ENCODE measurements at places on chromosomes 4 and X.
A peak's percentile ranks its signal among the peaks of the same experiment; 100 is the strongest.

DNA sequence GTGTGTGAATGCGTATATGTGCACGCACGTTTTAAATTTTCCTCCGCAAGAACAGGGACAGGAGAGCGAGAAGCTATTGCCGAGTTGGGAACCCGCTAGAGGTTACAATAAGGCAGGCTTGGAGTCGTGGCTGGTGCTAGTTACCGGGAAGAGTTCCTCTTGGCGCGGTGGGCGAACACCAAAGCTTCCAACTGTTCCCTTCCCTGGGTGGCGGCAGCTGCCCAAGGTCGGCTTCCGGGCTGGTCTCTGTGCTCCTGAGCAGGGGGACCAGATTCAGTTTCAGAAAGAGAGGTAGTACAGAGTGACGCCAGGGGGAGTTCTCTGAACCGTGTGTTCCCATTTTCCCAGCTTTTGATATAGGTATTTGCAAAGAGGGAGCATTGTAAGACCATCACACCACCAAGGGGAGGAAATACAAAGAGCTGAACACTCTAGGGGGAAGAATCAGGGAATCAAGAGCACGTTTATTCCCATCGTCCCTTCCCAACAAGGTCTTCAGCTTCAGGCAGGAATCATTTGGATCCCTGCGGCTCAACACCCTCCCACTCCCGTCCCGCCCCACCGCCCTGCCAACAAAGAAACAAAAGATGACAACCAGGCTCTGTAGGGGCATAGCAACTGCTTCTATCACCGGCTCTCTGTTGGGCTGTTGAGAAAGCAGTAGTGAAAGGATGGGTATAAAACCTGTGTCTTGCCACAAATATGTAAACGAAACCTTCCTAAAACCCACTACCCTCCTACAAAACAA lies 113.6 kb upstream of the TEX13C start:
- DNase-seq: peak; percentile 68

- no peak for DNase-seq
These were observed 220.1 kb upstream of the STK26 start for GRCh38 chrX:131802836-131803626.

DNA sequence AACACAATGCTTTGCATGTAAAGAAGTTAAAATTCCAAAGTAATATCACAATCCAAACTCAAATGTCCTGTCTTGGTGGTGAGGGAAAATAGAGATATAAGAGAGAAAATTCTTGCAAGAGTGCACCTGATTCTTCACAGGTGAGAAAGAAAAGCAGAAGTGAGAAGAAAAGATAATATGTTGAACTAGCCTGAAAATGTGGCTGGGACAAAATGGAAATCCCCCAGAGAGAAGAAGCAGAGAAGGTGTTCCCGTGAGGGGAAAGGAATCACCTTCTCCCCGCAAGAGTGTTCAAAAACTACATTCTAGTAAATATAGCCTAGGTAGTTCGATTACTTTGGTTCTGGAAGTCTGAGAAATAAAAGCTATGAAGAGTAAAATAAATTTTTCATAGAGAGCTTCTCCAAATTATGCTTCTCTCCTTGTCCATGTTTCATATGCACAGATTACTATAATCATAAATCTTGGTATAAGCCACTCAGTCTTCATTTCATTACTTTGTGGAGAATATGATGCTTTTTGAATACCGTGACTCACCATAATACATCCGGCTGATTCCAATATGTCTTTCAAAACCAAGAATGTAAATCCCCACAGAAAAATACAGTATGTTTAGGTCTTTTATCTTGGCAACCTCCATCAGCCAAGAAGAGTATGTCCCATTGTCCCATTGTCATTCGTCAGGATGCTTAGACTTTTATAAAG lies 63.1 kb downstream of the COX18 start:
- no peak for DNase-seq

DNA sequence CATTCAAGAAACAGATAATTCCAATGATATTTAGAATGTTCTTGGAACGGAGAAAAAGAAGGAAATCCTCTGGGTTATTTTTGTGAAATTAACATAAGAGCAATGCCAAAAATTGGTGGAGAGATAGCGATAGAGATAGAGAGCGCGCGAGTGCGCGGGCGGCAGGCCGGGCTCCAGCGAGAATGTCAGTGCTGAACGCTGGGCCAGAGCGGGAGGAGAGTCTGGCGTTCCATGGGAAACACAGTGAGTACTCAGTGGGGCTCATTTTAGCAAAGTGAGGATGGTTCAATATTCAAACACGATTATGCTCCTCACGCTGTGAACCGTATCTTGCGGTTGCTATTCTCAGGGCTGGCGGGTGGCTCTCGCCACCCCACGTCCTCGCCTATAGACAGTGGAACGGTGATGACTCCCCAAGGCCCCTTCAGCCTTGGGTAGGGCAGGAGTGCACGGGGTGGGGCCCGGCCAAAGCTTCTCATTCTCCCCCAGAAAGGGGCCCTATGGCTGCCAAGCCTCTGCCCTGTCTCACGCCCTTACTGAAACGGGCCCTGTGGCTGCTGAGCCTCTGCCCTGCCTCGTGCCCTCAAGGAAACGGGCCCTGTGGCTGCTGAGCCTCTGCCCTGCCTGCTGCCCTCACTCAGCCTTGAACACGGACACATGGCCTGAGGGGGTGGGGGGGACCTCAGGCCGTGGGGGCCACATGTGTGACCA lies 16.9 kb downstream of the CPLX1 start:
- no peak for DNase-seq

GRCh38 chr4:74624351-74625151 lies 169.8 kb downstream of the BTC start:
- DNase-seq: no peak

GRCh38 chrX:7115557-7115956 lies 32.0 kb upstream of the STS start:
- DNase-seq: peak; percentile 31

GRCh38 chrX:37906357-37906756 lies 59.0 kb upstream of the DYNLT3 start:
- no peak for DNase-seq

DNA sequence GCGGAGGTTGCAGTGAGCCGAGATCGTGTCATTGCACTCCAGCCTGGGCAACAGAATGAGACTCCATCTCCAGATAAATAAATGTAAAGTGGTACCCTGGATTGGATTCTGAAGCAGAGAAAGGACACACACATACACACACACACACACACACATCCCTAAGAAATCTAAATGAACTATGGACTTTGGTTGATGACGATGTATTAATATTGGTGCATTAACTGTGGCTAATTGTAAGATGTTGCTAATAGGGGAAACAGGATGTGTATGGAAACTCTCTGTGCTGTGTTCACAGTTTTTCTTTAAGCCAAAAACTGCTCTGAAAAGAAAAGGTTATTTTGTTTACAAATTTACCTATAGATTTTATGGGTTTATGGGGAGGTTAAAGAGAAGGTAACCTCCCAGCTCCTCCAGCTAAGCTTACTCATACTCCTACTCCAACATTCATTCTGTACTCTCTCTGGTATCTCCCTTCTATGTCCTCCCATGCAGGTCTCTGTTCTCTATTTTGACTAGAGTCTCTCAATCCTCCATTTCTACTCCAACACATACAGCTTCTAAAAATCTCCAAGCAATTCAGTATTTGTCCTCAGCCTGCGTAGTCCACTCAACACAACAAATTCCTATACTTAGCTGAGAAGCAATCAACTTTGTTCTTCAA lies 46.5 kb upstream of the RELL1 start:
- DNase-seq: no peak

DNA sequence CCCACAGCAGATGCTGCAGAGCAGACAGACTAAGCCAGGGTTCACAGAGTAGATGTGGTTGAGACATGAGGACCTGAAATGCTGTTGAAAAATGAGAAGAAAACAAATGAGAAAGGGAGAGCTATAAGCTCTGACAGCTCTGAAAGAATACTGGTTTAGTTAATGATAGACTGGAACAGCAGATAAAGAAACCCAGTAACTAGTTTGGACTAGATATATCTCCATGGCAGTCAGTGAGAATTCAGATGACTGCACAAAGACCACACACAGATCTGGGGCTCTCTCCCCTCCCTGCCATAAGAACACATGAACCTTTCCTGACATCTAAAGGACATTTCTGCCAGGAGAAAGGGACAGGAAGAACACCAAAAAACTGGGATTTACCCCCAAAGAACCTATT lies 8.2 kb downstream of the NAA11 start:
- no peak for DNase-seq

DNA sequence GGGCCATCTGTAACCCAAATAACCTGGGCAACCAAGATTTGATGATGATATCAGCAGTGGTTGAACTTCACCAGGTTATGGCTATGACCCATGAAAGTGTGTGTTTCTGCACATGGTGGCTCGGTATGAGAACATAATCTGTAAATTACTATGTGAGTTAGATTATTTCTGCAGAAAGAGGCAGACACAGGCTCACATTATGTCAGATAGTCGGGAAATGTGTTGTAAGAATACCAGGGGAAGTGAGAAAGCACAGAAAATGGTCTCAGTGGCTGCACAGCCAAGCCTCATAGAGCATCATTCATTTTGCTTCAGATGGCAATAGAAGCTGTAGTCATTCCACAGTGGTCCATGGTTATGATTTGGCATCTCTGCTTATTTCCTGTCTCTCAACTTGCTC lies 63.0 kb upstream of the RBPJ start:
- no peak for DNase-seq
